Peyer's patch (tissue), 4 donors: ENCODE measurements at places on chromosomes 16 and 17. TPM values are rescaled to one million over a fixed set of nuclear protein-coding genes. Genes with fewer than 3 reads are reported as not detected.

- DNase-seq, result no peak
- no peak overlapping the region for H3K27ac ChIP-seq
- no peaks in the 10 kb centered on the region for H3K27me3 ChIP-seq
- no peaks in the 10 kb centered on the region for H3K36me3 ChIP-seq
- no peak overlapping the region for H3K4me3 ChIP-seq
- no peaks in the 10 kb centered on the region for H3K4me1 ChIP-seq
Observed at GRCh38 chr16:86823125-86823524, 244.8 kb downstream of the FOXL1 start.

GRCh38 chr16:12095275-12096156 lies 119.0 kb downstream of the SNX29 start:
- no peaks in the 10 kb centered on the region for H3K27me3 ChIP-seq
- peak overlapping the region; percentile 4 for H3K4me3 ChIP-seq
- no peaks in the 10 kb centered on the region for H3K36me3 ChIP-seq
- H3K27ac ChIP-seq, result peak overlapping the region; percentile 20

GRCh38 chr17:8904686-8905085 lies 37.2 kb upstream of the PIK3R6 start:
- peak; percentile 8 for DNase-seq
- no peaks in the 10 kb centered on the region for H3K27me3 ChIP-seq
- no peaks in the 10 kb centered on the region for H3K4me1 ChIP-seq
- no peak overlapping the region for H3K4me3 ChIP-seq
- H3K27ac ChIP-seq, result no peak overlapping the region

- H3K36me3 ChIP-seq, result peaks cover 12% of the 10 kb centered on the region
- DNase-seq, result no peak
- no peaks in the 10 kb centered on the region for H3K27me3 ChIP-seq
- H3K4me3 ChIP-seq, result no peak overlapping the region
- peaks cover 11% of the 10 kb centered on the region for H3K4me1 ChIP-seq
Observed at GRCh38 chr17:17831208-17832031, 5.4 kb downstream of the SREBF1 start.

DNA sequence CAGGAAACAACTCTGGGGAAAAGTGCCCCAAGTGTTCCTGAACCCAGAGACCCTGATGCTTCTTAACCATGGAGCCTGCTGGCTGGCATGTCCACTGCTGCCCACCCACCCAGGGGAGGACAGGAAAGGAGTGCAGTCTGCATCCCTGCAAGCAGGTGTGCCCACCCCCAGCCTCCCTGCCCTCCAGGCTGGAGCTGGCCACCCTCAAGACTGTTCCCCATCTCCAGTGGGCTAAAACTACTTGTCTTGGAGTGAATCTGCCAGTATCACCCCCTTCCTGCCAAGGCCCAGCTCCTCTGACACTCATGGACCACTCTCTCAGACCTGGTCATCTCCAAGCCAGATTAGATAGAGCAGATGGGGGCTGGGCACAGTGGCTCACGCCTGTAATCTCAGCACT lies 29.8 kb downstream of the ARHGAP27 start:
- H3K4me1 ChIP-seq, result peaks cover 20% of the 10 kb centered on the region
- H3K36me3 ChIP-seq, result peaks cover 79% of the 10 kb centered on the region
- no peak for DNase-seq

GRCh38 chr17:48927978-48928745 lies 16.5 kb downstream of the SNF8 start:
- no peaks in the 10 kb centered on the region for H3K36me3 ChIP-seq
- DNase-seq, result no peak
- H3K27ac ChIP-seq, result no peak overlapping the region
- no peak overlapping the region for H3K4me3 ChIP-seq
- no peaks in the 10 kb centered on the region for H3K27me3 ChIP-seq
- H3K4me1 ChIP-seq, result no peaks in the 10 kb centered on the region

DNA sequence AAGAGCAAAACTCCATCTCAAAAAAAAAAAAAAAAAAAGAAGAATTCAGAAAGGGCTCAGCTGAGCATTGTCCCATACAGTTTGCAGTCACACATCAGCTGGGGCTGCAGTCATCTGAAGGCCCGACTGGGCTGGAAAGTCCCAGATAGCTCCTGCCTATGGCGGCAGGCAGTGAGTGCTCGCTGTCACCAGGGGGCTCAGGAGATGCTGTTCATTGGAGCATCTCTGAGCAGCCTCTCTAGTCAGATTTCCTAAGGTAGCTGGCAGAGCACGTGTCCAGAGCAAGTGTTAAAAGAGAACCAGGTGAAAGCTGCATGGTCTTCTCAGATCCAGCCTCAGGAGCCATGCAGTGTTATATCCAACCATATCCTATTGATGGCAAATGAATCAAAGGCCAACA lies 75.8 kb downstream of the WSCD1 start:
- no peak for DNase-seq
- no peaks in the 10 kb centered on the region for H3K36me3 ChIP-seq
- no peaks in the 10 kb centered on the region for H3K27me3 ChIP-seq
- H3K4me1 ChIP-seq, result no peaks in the 10 kb centered on the region

- H3K36me3 ChIP-seq, result no peaks in the 10 kb centered on the region
- H3K4me3 ChIP-seq, result peak overlapping the region; percentile 95
- peaks cover 23% of the 10 kb centered on the region for H3K4me1 ChIP-seq
- no peak for DNase-seq
- H3K27me3 ChIP-seq, result no peaks in the 10 kb centered on the region
- H3K27ac ChIP-seq, result peak overlapping the region; percentile 78
Observed at GRCh38 chr16:88453611-88454522, 787 bp downstream of the ZFPM1 start.

DNA sequence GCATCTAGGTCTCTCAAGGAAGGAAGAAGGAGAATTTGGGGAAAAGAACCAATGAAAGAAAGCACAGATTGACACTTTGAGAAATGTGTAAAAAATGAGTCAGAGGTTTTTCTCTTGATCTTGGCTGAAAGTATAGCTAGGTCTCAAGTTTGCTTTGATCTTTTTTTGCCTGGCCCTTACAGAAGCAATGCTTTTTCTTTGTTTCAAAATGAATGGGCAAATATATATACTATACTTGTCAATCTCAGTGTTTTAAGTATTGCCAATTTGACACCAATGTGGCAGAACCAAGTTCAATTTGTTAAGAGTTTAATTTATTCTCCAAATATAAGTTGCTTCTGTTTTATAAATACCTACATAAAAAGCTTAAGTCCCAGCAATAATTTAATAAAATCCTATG lies 119.6 kb downstream of the PPM1E start:
- H3K27ac ChIP-seq, result no peak overlapping the region
- no peaks in the 10 kb centered on the region for H3K4me1 ChIP-seq
- no peak overlapping the region for H3K4me3 ChIP-seq

GRCh38 chr17:27306276-27306835 lies 12.4 kb downstream of the WSB1 start:
- DNase-seq, result no peak
- H3K27ac ChIP-seq, result no peak overlapping the region
- H3K4me3 ChIP-seq, result no peak overlapping the region
- H3K4me1 ChIP-seq, result no peaks in the 10 kb centered on the region
- H3K36me3 ChIP-seq, result no peaks in the 10 kb centered on the region
- no peaks in the 10 kb centered on the region for H3K27me3 ChIP-seq

DNA sequence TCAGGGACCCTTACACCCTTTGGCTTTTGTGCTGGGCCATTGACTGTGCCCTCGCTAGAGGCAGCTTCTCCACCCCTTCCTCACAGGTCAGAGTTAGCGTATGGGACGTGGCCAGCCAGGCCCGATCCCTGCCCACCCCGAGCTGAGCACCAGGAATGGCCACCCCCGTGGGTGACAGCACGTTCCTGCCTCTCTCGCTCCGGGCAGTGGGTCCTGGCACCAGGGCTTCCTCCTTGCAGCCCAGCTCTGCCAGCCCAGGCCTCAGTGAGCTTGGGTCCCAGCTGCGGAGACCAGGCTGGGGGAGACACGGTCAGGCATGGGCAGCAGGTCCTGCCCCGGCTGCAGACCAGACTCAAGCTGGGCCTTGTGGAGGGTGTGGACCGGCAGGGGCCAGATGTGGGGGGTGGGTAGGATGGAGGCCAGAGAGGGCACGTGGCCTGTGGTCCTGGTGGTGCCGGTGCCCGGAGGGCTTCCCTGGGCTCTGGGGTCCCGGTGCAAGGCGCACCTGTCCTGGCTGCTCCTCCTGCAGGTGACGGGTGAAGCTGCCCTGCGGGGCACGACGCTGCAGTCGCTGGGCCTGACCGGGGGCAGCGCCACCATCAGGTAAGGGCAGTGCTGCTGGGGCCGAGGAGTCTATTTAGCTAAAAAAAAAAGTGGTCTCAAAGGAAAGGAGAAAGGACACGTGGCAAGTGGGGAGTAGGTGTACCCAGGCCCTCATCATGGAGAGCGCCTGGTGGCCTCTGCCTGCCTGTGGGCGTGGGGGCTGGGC lies 18.2 kb downstream of the ASPSCR1 start:
- peaks cover 5% of the 10 kb centered on the region for H3K36me3 ChIP-seq
- DNase-seq, result no peak
- no peaks in the 10 kb centered on the region for H3K27me3 ChIP-seq
- H3K27ac ChIP-seq, result no peak overlapping the region
- H3K4me1 ChIP-seq, result no peaks in the 10 kb centered on the region

DNA sequence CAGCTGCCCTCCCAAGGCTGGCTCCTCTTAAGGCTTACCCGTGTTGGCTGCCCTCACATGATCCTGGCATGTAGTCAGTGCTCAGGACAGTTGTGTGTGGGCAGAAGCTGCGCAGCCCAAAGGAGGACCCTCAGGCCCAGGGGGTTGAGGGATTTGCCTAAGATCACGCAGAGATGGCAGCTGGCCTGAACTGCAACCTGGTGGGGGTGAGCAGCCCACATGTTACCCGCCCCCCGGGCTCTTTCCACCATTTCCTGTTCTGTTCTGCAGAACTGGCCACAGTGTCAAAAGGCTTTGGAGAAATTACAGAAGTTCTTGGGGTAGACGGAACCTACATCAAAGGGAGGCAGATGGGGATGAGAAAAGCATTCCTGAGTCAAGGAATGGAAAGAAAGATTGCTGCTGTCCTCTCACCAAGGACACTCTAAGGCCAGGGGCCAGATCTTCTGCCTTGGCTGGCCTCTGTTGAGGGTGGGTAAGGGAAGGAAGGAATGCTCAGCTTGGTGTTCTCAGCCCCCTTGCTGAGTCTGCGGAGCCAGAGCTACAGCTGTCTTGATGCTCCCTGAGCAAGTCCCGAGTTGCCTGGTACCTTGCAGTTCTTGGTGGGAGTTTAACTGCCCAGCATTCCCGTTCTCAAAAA lies 53.0 kb downstream of the EPN2 start:
- H3K27ac ChIP-seq, result no peak overlapping the region
- DNase-seq, result no peak
- no peaks in the 10 kb centered on the region for H3K27me3 ChIP-seq
- no peaks in the 10 kb centered on the region for H3K4me1 ChIP-seq
- H3K36me3 ChIP-seq, result no peaks in the 10 kb centered on the region

DNA sequence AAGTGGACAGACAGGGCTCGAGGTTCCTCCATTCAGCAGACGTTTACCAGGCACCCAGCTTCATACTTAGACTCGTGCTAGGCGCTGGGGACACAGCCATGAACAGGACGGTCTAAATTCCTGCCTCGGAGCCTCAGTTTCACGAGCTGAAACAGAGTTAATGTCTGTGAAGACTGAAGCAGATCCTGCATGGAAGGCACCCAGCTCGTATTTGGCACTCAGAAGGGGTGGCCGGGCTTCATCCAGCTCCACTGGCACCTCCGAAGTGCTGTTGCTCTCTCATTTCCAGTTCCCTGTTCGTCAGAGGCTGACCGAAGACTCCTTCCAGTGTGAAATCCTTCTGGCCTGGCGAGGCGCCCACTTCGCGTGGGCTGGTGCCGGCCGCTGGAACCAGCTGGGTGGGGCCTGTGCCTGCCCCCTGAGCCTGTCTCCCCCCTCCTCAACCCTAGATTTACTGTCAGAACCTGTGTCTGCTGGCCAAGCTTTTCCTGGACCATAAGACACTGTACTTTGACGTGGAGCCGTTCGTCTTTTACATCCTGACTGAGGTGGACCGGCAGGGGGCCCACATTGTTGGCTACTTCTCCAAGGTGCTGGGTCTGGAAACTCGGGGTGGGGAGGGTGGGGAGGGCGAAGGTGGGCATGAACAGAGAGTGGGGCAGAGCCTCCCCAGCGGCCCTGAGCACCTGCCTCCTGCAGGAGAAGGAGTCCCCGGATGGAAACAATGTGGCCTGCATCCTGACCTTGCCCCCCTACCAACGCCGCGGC lies 5.8 kb downstream of the PRSS8 start:
- H3K27ac ChIP-seq, result peak overlapping the region; percentile 96
- H3K36me3 ChIP-seq, result peaks cover 51% of the 10 kb centered on the region
- H3K4me3 ChIP-seq, result peak overlapping the region; percentile 25
- no peaks in the 10 kb centered on the region for H3K27me3 ChIP-seq
- H3K4me1 ChIP-seq, result peaks cover 69% of the 10 kb centered on the region

- H3K27ac ChIP-seq, result peak overlapping the region; percentile 52
- peak overlapping the region; percentile 87 for H3K4me3 ChIP-seq
- H3K27me3 ChIP-seq, result no peaks in the 10 kb centered on the region
- no peaks in the 10 kb centered on the region for H3K36me3 ChIP-seq
- peaks cover 14% of the 10 kb centered on the region for H3K4me1 ChIP-seq
Observed at GRCh38 chr16:17470182-17470907, 415 bp downstream of the XYLT1 start.

- H3K36me3 ChIP-seq, result no peaks in the 10 kb centered on the region
- no peaks in the 10 kb centered on the region for H3K4me1 ChIP-seq
- H3K4me3 ChIP-seq, result peak overlapping the region; percentile 51
- peak overlapping the region; percentile 70 for H3K27ac ChIP-seq
- no peak for DNase-seq
Observed at GRCh38 chr16:86498671-86499439, 11.5 kb upstream of the FOXF1 start.

- peak; percentile 17 for DNase-seq
- no peaks in the 10 kb centered on the region for H3K36me3 ChIP-seq
- no peaks in the 10 kb centered on the region for H3K27me3 ChIP-seq
- H3K27ac ChIP-seq, result peak overlapping the region; percentile 84
Observed at GRCh38 chr17:40316571-40317344, 7.8 kb downstream of the RARA start.

DNA sequence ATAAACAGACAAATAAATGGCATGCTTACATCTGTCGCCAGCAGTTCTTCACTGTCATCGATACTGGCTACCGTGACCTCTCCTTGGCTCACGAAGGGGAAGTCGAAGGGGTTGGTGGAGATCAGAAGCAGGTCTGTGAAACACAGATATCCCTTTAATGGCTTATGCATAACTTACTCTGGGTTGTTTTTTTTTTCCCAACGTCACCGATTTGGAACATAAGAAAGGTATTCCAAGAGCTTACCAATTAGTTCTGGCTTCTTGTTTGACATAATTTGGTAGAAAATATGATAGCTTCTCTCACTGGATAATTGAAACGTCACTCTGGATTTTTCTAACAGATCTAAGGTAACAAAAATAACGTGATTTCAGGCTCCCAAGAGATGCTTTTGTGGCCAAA lies 18.2 kb downstream of the MYH13 start:
- H3K27me3 ChIP-seq, result no peaks in the 10 kb centered on the region
- no peak overlapping the region for H3K4me3 ChIP-seq
- no peaks in the 10 kb centered on the region for H3K36me3 ChIP-seq
- H3K4me1 ChIP-seq, result no peaks in the 10 kb centered on the region

Gene GNG13
- total RNA-seq, result not detected

Gene NEUROD2
- not detected for total RNA-seq

Gene RUNDC3A
- 14.9 TPM for total RNA-seq

Gene NATD1
- 5.0 TPM for total RNA-seq

Gene MED1
- total RNA-seq, result 38.8 TPM

Gene PERCC1
- not detected for total RNA-seq

Gene KRTAP4-6
- total RNA-seq, result not detected
